ENCODE measurements at places on chromosomes 3 and 15.
A peak's percentile ranks its signal among the peaks of the same experiment; 100 is the strongest.

- DNase-seq = no peak
Measured at GRCh38 chr3:45596290-45596791, 1.8 kb downstream of the LIMD1 start.

DNA sequence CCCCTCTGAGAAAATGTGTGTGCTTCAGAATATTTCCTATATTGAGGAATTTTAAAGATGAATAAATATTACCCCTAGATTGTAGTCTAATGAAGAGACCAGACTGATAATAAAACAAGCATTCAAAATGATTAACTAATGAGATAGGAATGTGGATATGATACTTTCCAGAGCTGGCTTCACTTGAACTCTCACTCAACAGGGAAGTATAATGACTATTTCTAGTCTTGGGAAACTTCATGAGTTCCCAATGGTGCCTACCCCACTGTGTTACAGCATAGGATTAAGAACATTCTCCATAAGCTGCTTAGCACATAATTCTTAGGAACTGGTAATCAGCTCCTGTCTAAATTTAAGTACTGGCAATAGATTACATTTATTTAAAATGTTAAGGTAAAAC, 261.5 kb upstream of the ZNF385D start:
- no peak for DNase-seq

DNA sequence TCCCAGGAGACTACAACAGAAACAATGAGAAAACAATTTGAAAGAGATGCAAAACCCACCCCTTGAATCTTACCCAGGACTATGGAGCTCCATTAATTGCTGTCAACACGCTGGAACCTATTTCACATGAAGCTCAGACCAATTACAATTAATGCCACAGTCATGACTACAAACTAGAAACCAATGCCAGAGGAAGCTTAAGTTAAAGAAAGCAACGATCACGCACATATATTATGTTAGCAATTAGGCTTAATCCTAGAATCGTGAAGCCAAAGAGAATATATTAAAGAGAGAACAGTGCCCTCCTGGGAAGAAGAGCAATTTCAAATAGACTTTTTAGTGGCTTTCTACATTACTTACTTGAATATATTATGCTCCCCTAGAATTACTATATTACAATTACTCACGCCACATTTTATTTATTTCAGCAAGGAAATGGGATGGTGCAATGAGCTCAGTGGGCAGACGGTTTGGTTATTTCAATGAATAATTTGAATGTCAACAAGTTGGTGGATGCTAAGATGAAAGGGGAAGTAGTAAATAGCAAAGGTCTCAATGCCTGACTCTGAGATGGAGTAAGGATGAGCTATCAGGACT, 125.5 kb downstream of the GREM1 start:
- no peak for DNase-seq

DNA sequence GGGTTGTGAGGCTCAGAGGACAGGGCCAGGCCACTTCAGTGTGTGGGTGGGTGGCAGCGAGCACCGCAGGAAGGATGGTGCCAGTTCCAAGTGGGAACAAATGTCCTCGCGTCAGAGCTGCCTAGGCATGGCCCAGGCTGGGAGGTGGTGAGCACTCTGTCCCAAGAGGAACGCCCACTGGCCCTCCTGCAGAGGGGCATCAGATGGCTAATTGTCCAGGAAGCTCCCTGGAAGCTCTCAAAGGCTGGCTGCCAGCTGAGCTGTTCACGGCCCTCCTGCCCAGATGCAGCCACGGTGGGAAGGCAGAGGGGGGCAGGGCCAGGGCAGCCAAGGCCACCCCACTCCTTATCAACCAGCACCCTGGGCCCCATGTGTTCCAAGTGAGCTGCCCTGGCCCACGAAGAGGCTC, 55.2 kb downstream of the IQSEC1 start:
- DNase-seq = no peak

GRCh38 chr3:158742871-158743663, 10.8 kb upstream of the RARRES1 start:
- no peak for DNase-seq

DNA sequence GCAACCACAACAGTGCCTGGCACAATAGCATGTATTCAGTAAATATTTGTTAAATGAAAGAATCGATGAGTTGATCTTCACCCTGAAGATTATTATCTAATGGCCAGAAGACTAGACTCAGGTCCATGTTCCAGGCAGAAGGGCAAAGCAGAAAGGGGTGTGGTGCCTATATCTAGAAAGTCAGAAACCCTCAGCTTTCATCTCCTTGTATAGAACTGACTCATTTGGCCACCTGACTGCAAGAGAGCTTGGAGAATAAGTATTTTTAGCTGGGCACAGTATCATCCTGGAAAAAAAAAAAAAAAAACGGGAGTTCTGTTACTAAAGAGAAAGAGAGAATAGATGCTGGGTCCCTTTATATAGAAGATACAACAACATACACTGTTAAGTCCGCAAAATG, 69.7 kb upstream of the SPRED1 start:
- DNase-seq = no peak

- no peak for DNase-seq
Measured at GRCh38 chr3:48084929-48085328, 68.7 kb upstream of the MAP4 start.

GRCh38 chr3:125257536-125257935, 45.0 kb upstream of the SLC12A8 start:
- DNase-seq = no peak

DNA sequence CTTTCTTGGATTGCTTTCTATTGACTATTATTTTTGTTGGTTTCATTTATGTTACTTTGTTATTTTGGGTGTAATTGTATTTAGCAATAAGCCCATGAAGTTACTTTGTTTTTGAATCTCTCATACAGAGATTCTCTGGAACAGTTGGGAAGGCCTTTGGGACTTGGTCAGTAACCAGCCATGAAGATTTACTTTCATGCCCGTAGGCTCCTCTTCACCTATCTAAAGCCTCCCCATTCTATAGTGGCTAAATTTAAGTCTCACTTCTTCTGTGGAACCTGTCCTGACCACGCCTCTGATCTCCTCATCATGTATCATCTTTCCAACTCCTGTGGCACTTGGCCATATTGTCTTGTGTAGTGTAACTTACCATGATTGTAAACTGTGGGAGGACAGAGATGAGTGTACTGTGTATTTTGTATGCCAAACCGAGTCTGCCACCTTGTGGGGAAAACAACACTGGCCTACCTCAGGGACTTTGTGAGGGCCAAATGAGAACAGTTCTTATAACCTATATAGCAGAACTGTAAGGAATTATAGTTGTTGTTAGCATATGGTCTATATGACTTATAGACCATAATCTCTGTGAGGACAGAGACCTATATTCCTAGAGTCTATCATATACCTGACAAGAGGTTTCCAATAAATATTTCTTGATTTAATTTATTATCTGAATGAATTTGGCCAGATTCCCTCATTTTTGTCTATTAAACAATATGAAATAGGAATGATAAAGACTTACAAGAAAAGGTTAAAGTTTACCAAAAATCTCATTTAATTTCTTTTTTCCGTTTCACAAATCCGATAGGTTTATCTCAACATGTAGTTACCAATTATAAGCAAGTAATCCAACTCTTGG, 75.0 kb downstream of the STARD9 start:
- DNase-seq = peak; percentile 52

- DNase-seq = no peak
Measured at GRCh38 chr3:20320489-20320888, 134.5 kb upstream of the SGO1 start.

GRCh38 chr3:105555206-105555605, 188.5 kb downstream of the ALCAM start:
- DNase-seq = no peak

- DNase-seq = no peak
Measured at GRCh38 chr3:113293348-113293747, 82.0 kb downstream of the BOC start.

DNA sequence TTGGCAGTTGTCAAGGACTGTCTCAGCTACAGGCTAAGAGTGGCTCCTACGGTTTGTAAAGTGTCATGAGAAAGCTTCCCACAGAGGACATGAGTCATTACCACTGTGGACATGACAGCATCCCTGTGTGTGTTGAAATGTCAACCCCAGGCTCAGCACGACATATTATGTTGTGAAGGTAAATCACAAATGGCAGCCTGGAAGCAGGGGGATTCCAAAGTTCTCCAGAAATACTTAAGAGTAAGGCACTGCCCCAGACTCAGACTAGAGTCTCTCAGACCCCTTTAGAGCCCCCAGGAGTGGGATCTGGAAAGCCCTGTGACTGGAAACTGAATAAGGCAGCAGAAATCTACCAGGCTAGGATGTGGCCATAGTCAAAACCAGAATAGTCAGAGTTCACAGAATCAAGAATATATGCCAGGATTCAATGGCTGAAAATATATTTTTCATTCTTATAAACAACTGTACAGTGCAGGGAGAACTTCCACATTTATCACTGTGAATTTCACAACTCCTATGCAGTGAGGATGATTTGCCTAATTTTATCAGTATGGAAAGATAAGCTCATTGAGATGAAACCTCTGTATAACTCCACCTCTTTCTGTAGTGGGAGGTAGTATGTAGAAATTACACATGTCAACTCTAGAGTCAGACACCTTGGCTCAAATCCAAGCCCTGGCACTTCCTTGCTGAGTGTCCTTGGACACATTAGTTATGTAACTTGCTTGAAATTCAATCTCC, 237.1 kb upstream of the CFAP20DC start:
- DNase-seq = no peak

GRCh38 chr3:45499529-45499928, 95.0 kb upstream of the LIMD1 start:
- no peak for DNase-seq

DNA sequence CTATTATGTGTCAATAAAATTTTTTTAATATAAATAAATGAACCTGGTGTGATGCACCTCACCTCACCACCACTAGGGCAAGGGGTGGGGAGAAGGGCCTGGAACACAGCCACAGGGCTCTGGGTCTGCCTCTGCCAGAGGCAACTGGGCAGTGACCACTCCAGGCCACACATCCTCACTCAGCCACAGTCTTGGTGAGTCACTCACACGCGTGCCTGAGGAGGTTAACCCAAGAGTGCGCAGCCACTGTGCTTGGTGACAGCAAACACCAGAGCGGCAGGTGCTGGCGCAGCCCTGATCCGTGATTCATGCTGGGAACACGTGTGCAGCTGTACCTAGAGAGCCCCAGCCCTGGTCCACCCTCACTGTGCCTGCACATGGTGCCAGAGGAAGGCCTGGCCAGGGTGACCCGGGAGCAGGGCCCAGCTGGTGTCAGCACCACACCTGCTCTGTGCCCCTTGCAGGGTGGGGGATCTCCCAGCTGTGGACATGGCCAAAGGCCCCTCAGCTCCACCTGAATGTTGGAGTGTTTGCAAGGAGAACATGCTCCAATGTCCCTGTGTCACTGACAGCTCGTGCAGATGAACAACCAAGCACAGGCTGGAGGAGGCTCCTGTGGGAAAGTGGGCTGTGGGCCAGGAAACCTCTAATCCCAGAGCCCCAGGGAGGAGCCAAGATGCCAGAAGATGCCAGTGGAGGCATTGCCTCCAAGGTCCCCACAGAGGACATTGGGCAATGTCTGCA, 2.1 kb downstream of the SLC41A3 start:
- no peak for DNase-seq

DNA sequence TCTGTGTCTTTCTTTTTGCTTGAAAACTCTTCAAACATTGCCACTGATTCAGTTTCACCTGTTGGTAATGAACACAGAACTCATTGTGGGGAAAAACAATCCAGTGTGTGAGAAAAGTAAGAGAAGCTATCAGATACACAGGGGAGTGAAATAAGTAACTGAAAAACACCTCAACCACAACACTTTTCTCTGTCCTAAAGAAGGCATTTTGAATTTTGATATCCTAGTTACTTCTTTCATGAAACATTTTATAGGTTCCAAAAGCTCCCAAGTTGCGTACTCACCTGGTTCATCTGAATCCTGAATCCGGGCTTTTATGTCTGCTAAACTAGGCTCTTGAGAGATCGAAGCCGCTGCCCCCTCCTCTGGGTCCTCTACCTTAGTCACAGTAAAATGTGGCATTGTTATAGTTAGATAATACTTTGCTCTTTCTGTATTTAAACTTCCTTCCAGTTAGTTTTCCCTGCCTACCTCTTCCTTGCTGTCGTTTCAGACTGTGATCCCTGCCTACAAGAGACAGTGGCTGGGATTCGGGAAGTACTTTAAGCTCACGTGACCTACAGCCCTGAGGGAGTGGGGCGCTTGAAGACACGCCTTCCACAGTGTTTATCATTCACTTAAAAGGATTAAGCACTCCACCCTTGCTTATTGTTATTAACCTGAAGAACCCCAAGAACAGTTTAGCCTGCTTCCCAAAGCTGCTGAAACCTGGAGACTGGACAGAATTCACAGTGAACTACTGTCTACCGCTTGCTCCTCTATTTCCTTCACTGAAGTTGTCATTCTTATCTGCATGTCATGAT, 19.1 kb downstream of the SLC12A6 start:
- no peak for DNase-seq

GRCh38 chr3:186883686-186884058, 41.2 kb downstream of the ADIPOQ start:
- no peak for DNase-seq

DNA sequence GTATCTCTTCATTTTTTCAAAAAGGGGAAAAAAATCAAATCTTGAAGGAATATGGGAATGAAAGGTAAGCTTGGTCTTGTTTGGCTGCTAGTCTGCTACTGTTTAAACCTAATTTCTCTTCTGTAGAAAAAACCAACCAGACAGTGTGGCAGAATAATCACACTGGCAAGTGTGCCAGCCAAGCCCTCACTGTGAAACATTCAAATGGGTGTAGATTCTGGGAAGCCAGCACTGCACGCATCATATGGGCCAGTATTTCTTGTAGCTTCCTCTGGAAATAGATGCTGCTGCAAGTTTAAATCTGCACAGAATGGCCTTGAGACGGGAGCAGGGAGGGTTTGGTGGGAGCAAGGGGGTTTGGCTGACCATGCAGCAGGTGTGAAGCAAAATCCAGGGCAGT, 62.1 kb downstream of the POMGNT2 start:
- no peak for DNase-seq

DNA sequence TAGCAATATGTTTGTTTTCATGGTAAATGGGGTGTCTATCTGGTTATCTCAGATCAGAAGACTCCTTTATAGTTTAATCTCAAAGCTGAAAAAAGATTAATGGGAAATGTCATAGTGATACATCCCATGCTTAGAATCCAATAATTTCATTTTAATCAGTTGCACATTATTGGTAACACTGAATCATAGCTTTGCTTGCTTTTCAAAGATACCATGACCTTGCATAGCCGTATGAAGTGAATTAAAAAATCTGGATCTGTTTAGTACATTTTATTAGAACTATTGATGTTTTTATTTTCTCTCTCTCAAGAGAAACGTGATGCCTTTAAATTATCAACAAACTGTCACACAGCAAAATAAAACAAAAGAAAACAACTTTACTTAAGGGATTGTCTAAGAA, 506.7 kb upstream of the SGO1 start:
- DNase-seq = no peak

DNA sequence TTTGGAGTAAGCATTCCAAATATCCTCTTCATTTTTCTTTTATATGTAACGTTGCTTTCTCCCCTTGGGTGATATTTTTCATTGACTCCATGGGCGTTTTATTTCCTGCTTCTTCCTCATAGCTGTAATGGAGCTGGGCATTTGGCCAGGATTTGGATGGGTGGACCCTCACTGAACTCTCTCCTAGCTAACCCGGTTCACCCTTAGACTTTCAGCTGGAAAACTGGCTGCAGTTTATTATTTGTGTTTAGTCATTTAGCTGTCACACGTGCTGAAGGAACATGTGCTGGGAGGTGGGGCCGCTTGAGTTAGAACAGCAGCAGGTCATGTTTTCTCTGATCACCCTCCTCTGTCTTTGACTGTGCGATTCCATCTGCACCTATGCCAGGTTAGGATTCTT, 407.6 kb downstream of the ZIC1 start:
- DNase-seq = no peak

Data from activated gamma-delta T cell treated with Interleukin-2 at 50 U/mL for 16 hours (primary cell).